ENCODE measurements at places on chromosomes 3 and 15.

DNA sequence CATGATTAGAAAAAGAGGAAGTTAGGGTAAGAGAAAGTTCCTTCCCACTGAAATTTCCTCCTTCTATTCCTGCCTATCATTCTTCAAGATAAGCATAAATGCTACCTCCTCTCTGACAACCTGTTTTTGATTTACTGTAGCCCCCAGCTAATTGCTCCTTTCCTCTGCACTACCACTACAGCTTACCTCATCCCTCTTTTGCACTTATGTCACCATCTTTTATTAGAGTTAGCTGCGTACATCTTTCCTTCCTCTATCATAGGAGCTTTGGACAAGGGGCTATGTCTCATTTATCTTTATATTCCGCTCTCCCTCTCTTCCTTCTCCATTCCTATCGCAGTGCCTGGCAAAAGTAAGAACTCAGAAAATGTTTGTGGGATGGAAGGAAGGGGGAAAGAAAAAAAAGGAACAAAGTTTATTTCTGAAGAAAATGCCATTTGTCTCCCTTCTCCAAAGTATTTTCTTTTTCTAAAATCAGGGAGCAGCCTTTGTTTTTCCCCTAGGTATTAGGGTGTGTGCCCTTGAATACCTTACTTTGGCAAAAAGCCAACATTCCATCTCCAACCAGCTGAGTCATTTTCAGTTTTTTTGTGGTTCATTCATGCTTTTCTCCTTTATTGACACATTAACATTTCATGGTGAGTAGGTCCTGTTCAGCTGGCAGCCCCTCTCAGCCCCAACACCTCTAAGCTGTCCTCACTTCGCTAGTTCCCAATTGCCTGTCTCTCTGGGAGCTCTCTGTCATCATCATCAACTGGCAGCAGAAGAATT, 87.6 kb upstream of the SOX2 start:
- DNase-seq, result no peak

- DNase-seq, result no peak
Measured at GRCh38 chr3:53482227-53482626, 12.2 kb upstream of the CACNA1D start.

DNA sequence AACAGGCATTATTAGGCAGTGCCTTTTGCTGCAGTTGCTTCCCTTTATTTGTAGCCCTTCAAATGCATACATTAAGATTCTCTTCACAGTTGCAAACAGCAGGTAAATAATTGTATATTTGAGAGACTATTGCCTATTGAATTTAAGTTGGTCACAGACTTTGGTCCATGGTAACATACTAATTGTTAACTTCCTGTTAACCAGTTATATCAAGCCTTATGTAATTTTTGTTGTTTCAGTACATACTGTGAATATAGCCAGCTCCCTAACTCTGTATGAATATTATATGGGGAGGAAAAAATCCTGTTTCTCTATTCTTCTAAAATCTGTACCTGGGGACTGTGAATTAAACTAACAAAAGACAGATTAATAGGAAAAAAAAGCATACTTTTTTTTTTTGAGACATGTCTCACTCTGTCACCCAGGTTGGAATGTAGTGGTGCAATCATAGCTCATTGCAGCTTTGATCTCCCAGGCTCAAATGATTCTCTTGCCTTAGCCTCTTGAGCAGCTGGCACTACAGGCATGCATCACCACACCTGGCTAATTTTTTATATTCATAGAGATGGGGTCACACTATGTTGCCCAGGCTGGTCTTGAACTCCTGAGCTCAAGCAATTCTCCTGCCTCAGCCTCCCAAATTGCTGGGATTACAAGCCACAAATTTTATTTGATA, 53.2 kb downstream of the CHL1 start:
- no peak for DNase-seq

DNA sequence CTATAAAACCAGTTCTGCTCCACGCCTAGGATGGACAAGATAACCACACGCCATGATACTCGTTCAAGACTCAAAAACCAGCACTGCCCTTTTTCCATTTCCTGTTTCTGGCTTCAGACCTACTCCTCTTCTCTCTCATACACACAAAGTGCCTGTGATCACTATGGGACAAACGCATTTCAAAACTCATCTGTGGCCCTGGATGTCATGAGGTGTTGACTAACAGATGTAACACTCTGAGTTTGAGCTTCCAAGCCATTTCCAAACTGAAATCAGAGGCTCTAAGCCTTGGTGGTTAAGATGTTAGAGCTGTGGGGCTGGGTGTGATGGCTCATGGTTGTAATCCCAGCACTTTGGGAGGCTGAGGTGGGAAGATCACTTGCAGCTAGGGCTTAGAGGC, 55.7 kb upstream of the LMOD3 start:
- no peak for DNase-seq

DNA sequence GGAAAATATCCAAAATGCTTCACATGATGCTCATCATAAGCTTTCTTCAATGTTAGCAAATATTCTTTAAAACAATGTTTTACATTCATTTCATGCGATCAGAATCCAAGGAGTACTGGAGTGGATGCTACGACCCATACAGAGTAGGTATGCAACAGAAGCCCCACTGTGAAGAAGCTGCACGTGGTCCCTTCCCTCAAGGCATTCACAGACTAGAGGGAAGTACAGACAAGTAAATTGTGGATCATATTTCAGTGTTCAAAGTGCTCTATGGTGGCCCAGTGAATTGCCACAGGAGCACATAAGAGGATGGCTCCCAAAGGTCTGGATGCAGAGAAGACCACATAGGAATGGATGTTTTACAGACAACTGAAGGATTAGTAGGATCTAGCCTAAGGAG, 789.9 kb downstream of the IGSF11 start:
- DNase-seq, result no peak

DNA sequence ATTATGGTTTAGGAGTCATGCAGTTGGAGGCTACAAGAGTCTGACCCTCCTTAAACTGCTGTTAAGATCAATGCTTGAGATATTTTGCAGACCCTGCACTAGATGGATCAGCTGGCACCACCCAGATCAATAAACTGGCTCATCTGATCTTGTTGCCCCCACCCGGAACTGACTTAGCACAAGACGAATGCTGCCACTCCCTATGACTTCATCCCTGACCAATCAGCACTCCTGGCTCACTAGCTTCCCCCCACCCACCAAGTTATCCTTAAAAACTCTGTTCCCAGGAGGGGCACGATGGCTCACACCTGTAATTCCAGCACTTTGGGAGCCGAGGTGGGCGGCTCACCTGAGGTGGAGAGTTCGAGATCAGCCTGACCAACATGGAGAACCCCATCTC, 594.0 kb downstream of the NTRK3 start:
- no peak for DNase-seq

DNA sequence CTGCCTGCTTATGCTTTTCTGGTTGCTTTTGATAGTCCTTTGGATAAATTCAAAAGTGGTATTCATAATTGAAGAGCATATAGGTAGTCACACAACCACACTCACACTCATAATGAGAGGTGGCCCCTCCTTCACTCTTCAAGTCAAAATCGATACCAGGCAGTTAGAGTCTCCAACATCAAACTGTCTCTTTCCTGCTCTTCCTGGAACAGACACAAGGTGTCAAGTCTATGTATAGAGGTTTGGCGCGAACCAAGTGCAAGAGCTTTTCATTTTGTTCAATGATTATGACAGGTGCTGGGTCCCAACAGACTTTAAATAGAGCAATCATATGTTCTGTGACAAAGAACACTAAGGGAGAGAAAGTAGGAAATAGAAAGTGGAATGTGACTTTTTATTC, 29.9 kb upstream of the RGMA start:
- no peak for DNase-seq

DNA sequence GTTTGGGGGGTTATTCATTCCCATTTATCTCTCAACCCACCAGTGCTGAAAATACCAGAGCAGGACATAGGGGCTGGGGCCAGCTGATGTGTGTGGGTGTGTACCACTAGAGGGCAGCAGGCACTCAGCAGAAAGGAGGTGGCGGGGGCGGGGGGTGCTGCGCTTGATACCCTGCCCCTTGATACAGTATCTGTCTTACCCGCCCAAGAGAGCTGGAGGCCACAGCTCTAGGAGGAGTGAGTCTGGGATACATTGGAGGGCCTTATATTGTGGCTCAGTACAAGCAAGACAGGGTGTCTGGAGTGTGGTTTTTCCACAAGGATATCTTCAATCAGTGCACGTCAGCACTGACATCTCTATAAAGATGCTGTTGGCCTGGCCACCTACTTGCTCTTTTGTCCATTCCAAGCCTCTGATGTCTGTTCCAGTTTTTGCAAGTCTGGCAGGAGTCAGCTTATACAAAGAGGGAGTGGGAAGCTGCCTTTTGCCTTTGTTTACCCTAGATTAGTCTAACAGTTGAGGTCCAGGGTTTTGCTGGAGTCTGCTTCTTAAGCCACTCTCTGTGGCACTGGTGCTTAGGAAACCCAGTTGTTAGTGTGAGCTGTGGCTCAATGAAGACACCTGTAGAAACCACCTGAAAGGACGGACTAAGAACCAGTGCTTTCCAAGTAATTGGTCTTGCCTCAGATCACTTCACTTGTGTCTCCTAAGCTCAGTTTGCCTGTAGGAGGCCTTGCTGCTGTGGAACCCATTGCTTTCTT, 1.5 kb upstream of the RBM15B start:
- peak; percentile 50 for DNase-seq

- DNase-seq, result no peak
Measured at GRCh38 chr3:99458013-99458412, 180.4 kb upstream of the COL8A1 start.

- DNase-seq, result no peak
Measured at GRCh38 chr3:152339881-152340505, 71.3 kb downstream of the MBNL1 start.

- peak; percentile 89 for DNase-seq
Measured at GRCh38 chr15:100902436-100903167, 16.6 kb upstream of the LRRK1 start.

GRCh38 chr15:39183164-39183881, 397.6 kb upstream of the THBS1 start:
- DNase-seq, result no peak

GRCh38 chr3:193906849-193907410, 229.0 kb upstream of the HES1 start:
- DNase-seq, result no peak

DNA sequence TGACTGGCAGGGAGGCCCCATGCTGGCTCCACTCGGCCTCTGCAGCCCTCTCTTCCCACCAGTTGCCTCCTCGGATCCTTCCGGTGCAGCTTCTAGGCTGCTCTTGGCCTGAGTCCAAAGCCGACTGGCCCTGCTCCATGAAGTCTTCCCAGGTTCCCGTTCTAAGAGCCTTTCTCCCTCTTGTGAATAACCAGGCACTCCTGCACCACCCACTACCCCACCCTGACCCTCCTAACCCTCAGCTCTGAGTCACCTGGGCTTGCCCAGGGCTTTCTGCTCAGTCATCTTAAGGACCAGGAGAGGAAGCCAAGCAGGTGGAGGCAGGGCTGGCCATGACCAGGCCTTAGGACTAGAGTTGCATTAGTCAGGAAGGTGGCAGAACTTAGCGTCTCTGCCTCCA, 28.1 kb upstream of the CNBP start:
- DNase-seq, result peak; percentile 65

GRCh38 chr15:81781395-81781794, 264.4 kb downstream of the MEX3B start:
- DNase-seq, result no peak

DNA sequence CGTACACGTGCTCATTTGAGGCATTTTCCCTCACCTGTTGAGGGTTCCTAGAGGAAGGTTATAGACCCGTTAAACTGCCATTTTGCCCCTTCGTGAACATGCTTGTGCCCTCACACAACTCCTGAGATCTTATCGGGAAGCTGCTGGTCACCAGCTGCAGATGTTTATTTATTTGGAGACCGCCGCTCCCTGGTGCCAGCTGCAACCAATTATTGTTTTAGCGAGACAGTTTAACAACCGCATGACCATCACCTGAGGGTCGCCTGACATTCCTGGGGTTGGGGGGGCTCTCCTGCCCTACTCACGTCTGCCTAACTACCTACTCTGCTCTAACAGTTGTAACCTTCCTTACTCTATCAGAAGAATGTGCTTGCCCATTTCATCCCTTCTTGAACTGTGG, 292.5 kb downstream of the MCTP2 start:
- no peak for DNase-seq

DNA sequence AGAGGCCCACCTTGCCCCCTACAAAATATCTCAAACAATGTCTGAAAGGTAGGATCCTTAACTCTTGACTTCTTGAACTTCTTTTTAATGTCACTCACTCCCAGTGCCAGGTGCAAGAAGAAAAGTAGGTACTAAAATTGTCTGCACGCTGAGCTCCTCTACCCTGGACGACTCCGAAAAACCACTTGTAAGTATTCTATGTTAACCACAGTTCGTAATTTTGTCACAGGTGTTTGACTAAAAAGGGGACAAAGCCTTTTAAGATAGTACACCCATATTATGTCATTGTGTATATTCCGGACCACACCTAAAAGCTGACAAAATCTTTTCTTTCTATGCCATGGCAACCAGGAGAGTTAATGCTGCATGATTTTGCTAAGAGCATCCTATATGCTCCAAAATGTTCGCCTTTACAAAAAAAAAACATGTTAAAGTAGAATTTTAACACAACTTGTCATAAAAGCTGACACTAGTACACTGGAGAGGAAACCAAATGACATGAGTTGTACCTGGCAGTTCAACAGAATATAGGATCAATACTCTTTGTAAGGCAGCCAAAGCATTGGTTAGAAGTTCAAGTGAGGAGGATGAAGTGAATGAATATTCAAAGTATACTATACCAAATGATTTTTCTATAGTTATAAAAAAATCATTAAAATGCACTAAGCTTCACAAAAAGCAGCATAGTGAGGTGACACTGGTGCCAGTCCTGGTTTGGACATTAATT, 210.5 kb downstream of the FOXP1 start:
- DNase-seq, result no peak

- DNase-seq, result peak; percentile 94
Measured at GRCh38 chr3:197711973-197712707, 24.6 kb downstream of the RUBCN start.

DNA sequence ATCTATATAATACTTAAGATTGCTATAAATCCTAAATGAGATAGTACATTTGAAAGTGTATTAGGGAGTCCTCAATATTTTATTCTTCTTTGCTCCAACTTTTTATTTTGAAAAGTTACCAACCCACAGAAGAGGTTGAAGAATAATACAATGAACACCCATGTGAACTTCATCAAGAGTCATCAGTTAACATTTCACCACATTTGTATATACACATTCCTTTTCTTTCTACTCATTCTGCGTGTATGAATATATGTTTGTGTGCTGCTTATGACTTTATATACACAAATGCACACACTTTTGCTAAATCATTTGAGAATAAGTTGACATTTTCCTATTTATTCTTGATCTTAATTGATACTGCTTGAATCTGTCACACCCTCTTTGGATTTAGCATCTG, 193.3 kb upstream of the CGNL1 start:
- DNase-seq, result no peak

- DNase-seq, result no peak
Measured at GRCh38 chr3:37144806-37145205, 29.6 kb downstream of the LRRFIP2 start.

All from AG08395 (cell line).